ENCODE measurements at places on chromosomes 1 and 21. TPM values are rescaled to one million over a fixed set of nuclear protein-coding genes. Genes with fewer than 3 reads are reported as not detected.

Gene DTL
- 4.9 TPM for total RNA-seq

Gene NAV1
- 51.8 TPM for total RNA-seq

Gene SMCP
- not detected for total RNA-seq

Gene ADAMTS1
- 72.0 TPM for total RNA-seq

Gene SH2D5
- total RNA-seq: 0.81 TPM

Gene OR6N1
- total RNA-seq: not detected

Gene CACHD1
- 1.0 TPM for total RNA-seq

Gene HORMAD1
- not detected for total RNA-seq

Gene OR6K2
- total RNA-seq: not detected

Gene CYP4Z1
- total RNA-seq: not detected

Gene BARHL2
- total RNA-seq: not detected

Gene ACTRT2
- total RNA-seq: not detected

Gene ATF3
- 2.0 TPM for total RNA-seq

Gene DIO1
- total RNA-seq: not detected

Gene SERTAD4
- 1.4 TPM for total RNA-seq

Gene OR6K3
- not detected for total RNA-seq

Gene DMRTA2
- total RNA-seq: not detected

Gene PRCC
- 12.5 TPM for total RNA-seq

Gene ACTL8
- total RNA-seq: not detected

Gene TNFRSF8
- 0.09 TPM for total RNA-seq

Gene SPATA46
- total RNA-seq: not detected

Gene XPR1
- total RNA-seq: 35.3 TPM

Gene GBP6
- total RNA-seq: not detected

Gene NR5A2
- total RNA-seq: 35.0 TPM

Gene VASH2
- total RNA-seq: 0.09 TPM

Gene SPATA21
- total RNA-seq: not detected

Gene LCE6A
- total RNA-seq: not detected

Gene HCRTR1
- total RNA-seq: 0.54 TPM

Gene LDLRAD2
- under 0.01 TPM for total RNA-seq

Gene CFAP107
- total RNA-seq: not detected

Gene PRRX1
- total RNA-seq: 3.6 TPM

Gene PSEN2
- total RNA-seq: 16.7 TPM

Gene KIAA1614
- total RNA-seq: 3.3 TPM

Gene CGN
- total RNA-seq: 0.45 TPM

Gene BRDT
- total RNA-seq: not detected

Gene NBPF6
- not detected for total RNA-seq

Gene PAQR6
- total RNA-seq: 0.27 TPM

Gene S100A2
- 1.9 TPM for total RNA-seq

Gene C4BPA
- total RNA-seq: not detected

Gene ABL2
- 119 TPM for total RNA-seq

Gene DYNLT4
- total RNA-seq: 0.09 TPM

Gene FBLIM1
- 319 TPM for total RNA-seq

Gene PGM1
- total RNA-seq: 29.5 TPM

Gene CD52
- not detected for total RNA-seq

Gene TFF2
- total RNA-seq: not detected

Gene FAM72B
- total RNA-seq: 1.8 TPM

Gene IGSF21
- total RNA-seq: not detected

Measured in endothelial cell of coronary artery (primary cell).